ENCODE measurements at places on chromosomes 2 and 18.

DNA sequence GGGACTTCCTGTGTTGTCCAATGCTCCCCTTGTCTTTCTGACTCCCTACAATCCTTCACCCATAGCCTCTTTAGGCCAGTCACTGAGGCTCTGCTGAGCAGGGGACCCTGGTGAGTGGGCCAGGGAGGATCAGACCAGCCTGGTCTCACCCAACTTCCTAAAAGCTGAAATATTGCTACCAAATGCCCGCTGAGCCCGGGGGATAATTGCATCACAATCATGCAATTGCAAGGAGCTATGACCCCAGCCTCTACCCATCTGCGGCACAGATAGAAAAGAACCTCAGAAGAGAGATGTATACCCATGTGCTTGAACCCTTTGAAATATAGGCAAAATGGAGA is 3.7 kb upstream of the SP100 start:
- no peak overlapping the region for H3K27ac ChIP-seq
- DNase-seq = no peak
- no peaks in the 10 kb centered on the region for H3K36me3 ChIP-seq
- peak overlapping the region; percentile 85 for H3K4me3 ChIP-seq
- H3K27me3 ChIP-seq = peaks cover 39% of the 10 kb centered on the region
- H3K4me1 ChIP-seq = peaks cover 11% of the 10 kb centered on the region

GRCh38 chr2:88071365-88071764 is 3.7 kb downstream of the SMYD1 start:
- H3K4me3 ChIP-seq = no peak overlapping the region
- no peaks in the 10 kb centered on the region for H3K27me3 ChIP-seq
- no peak for DNase-seq

DNA sequence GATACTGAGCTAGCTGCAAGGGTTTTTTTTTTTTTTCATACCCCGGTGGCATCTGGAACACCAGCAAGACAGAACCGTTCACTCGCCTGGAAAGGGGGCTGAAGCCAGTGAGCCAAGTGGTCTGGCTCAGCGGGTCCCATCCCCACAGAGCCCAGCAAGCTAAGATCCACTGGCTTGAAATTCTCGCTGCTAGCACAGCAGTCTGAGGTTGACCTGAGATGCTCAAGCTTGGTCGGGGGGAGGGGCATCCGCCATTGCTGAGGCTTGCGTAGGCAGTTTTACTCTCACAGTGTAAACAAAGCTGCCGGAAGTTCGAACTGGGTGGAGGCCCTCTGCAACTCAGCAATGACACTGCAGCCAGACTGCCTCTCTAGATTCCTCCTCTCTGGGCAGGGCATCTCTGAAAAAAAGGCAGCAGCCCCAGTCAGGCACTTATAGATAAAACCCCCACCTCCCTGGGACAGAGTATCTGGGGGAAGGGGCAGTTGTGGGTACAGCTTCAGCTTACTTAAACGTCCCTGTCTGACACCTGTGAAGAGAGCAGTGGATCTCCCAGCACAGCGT is 5.1 kb upstream of the MIB1 start:
- peak; percentile 62 for DNase-seq
- no peak overlapping the region for H3K4me3 ChIP-seq
- H3K4me1 ChIP-seq = peaks cover 27% of the 10 kb centered on the region
- H3K27ac ChIP-seq = no peak overlapping the region
- H3K27me3 ChIP-seq = peaks cover 11% of the 10 kb centered on the region
- peaks cover 21% of the 10 kb centered on the region for H3K36me3 ChIP-seq

DNA sequence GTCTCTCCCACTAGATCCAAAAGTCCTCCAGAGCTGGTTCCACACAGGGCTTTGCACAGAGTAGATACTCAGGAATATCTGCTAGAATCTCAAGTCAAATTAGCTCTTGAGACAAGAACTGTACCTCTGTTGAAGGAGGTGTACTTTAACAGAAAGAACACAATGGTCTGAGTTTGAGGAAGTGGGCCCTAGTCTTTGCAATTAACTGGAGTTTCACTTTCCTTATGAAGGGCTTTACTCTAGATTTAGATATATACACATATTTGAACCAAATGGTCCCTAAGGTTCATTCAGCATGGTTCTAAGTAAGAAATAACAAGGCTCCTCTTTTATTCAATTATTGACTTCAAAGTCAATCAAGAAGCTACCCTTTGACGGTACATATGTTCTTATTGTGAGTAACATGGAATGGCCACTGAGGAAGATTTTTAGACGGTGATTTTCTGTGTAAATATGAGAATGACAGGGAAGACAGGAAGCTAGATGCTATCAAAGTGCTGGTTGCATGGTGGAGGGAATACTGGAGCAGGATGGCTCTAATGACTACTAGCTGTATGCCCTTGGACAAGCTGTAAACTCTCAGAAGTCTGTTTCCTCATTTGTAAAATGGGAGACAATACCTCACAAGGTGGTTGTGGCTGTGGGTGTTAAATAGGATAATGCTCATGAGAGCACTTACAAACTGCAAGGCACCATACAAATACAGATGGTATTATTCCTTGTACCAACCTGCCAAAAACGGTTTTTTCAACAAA is 73.5 kb upstream of the SERTAD2 start:
- H3K4me3 ChIP-seq = no peak overlapping the region
- H3K27me3 ChIP-seq = no peaks in the 10 kb centered on the region
- no peaks in the 10 kb centered on the region for H3K36me3 ChIP-seq
- H3K4me1 ChIP-seq = peaks cover 28% of the 10 kb centered on the region

- no peaks in the 10 kb centered on the region for H3K4me1 ChIP-seq
- no peak overlapping the region for H3K4me3 ChIP-seq
- DNase-seq = no peak
- peaks cover 86% of the 10 kb centered on the region for H3K27me3 ChIP-seq
- no peak overlapping the region for H3K27ac ChIP-seq
These were observed 180.5 kb downstream of the VWC2L start for GRCh38 chr2:214591366-214591765.

DNA sequence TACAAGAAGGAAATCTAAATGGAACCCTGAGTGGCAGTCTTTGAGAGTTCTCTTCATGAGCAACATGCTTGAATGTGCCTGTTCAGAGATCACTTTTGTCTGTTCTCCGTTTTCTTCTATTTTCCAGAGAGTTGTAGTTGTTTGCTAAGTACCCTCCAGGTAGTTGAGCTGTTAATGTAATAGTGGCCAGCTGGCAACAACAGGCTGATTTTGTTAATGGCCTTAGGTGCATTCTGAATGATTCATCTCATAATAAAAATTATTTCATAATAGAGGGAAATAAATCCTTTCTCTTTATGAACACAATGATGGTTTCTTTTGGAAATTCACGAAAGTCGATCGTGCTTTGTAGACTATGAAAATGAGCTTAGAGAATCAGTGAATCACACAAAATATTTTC is 136.8 kb downstream of the LRP1B start:
- DNase-seq = no peak
- H3K27ac ChIP-seq = no peak overlapping the region
- no peak overlapping the region for H3K4me3 ChIP-seq

GRCh38 chr18:69908838-69909237 is 38.8 kb downstream of the CD226 start:
- H3K36me3 ChIP-seq = no peaks in the 10 kb centered on the region
- H3K4me1 ChIP-seq = no peaks in the 10 kb centered on the region
- no peaks in the 10 kb centered on the region for H3K27me3 ChIP-seq
- H3K4me3 ChIP-seq = no peak overlapping the region
- no peak overlapping the region for H3K27ac ChIP-seq
- no peak for DNase-seq

DNA sequence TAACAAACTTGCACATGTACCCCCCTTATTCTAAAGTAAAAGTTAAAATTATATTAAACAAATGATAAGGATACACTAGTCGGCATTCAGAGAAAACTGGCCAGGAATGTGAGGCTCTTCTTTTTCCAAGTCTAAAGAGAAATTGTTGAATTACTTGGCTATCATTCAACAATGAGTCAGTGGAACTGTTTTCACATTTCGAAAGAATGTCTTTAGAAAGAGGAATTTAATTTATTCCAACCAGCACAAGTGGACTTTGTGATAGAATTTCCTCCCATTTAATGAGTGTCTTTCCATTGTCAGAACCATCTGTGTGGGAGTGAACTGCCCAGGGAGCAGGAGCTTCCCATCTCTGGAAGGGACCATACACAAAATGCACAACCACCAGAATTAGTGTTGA is 792.2 kb downstream of the EPHA4 start:
- peaks cover 74% of the 10 kb centered on the region for H3K27me3 ChIP-seq
- no peaks in the 10 kb centered on the region for H3K36me3 ChIP-seq
- no peak overlapping the region for H3K27ac ChIP-seq
- DNase-seq = no peak
- H3K4me1 ChIP-seq = peaks cover 23% of the 10 kb centered on the region

- H3K27ac ChIP-seq = no peak overlapping the region
- H3K4me1 ChIP-seq = peaks cover 46% of the 10 kb centered on the region
- peaks cover 100% of the 10 kb centered on the region for H3K27me3 ChIP-seq
- no peak for DNase-seq
- H3K36me3 ChIP-seq = no peaks in the 10 kb centered on the region
- no peak overlapping the region for H3K4me3 ChIP-seq
These were observed 43.0 kb upstream of the ATP6V1B1 start for GRCh38 chr2:70892750-70893149.

- H3K4me3 ChIP-seq = no peak overlapping the region
- H3K36me3 ChIP-seq = peaks cover 2% of the 10 kb centered on the region
- H3K27ac ChIP-seq = peak overlapping the region; percentile 58
- peaks cover 53% of the 10 kb centered on the region for H3K4me1 ChIP-seq
- no peak for DNase-seq
These were observed 20.2 kb downstream of the INPP4A start for GRCh38 chr2:98464772-98465310.

- no peak overlapping the region for H3K27ac ChIP-seq
- no peak overlapping the region for H3K4me3 ChIP-seq
- H3K4me1 ChIP-seq = peaks cover 18% of the 10 kb centered on the region
- H3K27me3 ChIP-seq = peaks cover under 1% of the 10 kb centered on the region
These were observed 304.0 kb downstream of the MYCN start for GRCh38 chr2:16244153-16244965.

DNA sequence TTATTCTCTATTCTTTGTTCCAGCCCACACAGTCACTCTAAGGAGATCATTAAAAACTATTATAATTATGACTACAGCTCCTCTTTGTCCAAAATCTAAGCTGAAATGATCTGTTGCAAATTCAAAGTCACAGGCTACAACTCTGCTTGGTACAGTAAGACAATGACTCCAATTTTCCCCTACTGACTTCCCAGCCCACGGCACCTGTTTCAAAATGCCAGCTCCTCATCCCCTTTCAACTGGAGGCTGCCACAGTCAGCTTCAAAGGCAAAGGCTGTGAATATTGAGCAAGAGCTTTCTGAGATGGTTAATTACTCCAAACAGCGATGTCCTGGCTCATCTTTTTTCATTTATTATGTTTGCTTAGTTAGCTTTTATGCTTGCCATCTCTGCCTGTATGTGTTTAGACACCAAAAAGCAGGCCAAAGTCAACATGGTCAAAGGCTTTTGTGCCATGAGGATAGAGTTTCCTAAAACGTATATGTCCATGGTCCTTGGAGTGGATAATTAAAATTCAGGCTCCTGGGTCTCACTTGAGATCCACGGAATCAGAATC is 141.1 kb downstream of the DOCK10 start:
- H3K4me1 ChIP-seq = no peaks in the 10 kb centered on the region
- DNase-seq = no peak
- H3K36me3 ChIP-seq = no peaks in the 10 kb centered on the region
- H3K27me3 ChIP-seq = peaks cover 2% of the 10 kb centered on the region
- no peak overlapping the region for H3K4me3 ChIP-seq

GRCh38 chr2:71458413-71459083 is 5.2 kb downstream of the DYSF start:
- DNase-seq = no peak
- H3K27me3 ChIP-seq = peaks cover 46% of the 10 kb centered on the region
- peaks cover 56% of the 10 kb centered on the region for H3K4me1 ChIP-seq
- H3K4me3 ChIP-seq = no peak overlapping the region

DNA sequence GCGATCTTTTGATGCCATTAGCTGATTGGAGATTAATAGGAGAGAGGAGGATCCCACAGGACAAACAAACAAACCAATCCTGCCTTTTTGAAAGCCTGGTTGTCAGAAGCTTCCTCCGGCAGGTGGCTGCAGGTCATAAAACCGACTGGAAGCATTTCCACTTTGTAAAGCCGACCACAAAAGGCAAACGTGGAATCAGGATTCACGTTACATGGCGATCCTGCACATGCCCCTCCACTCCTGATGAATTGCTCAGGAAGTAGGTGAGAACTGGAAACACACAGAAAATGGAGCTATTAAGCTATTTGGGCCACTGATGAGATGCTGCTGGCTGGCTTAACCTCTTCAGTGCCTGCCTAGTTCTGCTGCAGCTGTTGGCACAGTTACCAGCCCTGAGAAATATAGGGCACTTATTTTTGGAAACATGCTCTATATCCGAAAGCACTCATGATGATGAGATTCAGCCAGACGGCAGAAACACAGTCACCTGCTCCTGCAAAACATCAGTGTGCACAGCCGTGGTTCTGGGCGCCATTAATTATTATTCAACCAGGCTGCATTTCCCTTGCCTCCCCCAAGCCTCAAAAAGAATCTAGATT is 110.3 kb upstream of the ST6GAL2 start:
- no peaks in the 10 kb centered on the region for H3K36me3 ChIP-seq
- no peaks in the 10 kb centered on the region for H3K27me3 ChIP-seq
- peaks cover 9% of the 10 kb centered on the region for H3K4me1 ChIP-seq
- no peak overlapping the region for H3K27ac ChIP-seq
- DNase-seq = no peak
- H3K4me3 ChIP-seq = no peak overlapping the region

- no peaks in the 10 kb centered on the region for H3K4me1 ChIP-seq
- H3K27ac ChIP-seq = no peak overlapping the region
- no peaks in the 10 kb centered on the region for H3K27me3 ChIP-seq
- no peaks in the 10 kb centered on the region for H3K36me3 ChIP-seq
- H3K4me3 ChIP-seq = no peak overlapping the region
- DNase-seq = no peak
These were observed 167.0 kb downstream of the ASB1 start for GRCh38 chr2:238593678-238594077.

DNA sequence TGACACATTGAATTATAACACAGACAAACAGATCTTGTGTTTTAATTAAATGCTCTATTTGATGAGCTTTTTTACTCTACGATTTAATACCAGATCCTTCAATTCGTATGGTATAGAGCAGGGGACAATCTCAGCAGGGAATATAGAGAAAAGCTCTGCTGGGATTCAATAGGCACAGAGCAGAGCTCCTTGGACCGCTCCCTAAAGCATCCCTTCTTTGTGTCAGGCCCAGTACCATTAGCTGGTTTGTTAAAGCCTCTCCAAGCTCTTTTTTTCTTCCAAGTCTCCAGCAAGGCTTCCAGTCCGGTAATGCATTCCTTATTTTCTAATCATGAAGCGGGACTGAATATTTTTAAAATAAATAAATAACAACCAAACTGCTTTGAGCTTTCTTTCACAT is 466.0 kb downstream of the NR4A2 start:
- no peak overlapping the region for H3K27ac ChIP-seq
- H3K4me3 ChIP-seq = no peak overlapping the region
- H3K36me3 ChIP-seq = no peaks in the 10 kb centered on the region
- H3K4me1 ChIP-seq = peaks cover 9% of the 10 kb centered on the region

DNA sequence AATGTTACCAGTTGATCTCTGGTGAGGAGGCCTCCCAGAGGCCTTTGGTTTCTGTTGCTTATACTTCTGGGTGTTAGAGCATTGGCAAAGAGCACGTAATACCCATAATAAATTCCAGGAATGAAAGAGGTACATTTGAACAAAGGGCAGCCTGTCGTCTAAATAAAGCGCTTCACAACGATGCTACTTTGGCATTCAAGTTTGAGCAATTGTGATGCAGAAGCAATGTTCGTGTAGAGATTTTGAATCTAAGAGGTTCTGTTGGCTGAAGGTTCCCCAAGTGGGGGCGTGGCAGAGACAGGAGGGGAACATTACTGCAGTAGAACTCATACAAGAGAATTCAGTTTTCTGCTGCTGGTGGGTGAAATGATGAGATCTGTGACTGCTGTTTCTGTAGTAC is 27.8 kb downstream of the ZNF532 start:
- H3K4me3 ChIP-seq = no peak overlapping the region
- H3K36me3 ChIP-seq = peaks cover 40% of the 10 kb centered on the region
- H3K27me3 ChIP-seq = no peaks in the 10 kb centered on the region
